ENCODE measurements at places on chromosomes 2 and 18.

GRCh38 chr2:75053484-75054112 lies 95.2 kb downstream of the POLE4 start:
- no peak for DNase-seq

DNA sequence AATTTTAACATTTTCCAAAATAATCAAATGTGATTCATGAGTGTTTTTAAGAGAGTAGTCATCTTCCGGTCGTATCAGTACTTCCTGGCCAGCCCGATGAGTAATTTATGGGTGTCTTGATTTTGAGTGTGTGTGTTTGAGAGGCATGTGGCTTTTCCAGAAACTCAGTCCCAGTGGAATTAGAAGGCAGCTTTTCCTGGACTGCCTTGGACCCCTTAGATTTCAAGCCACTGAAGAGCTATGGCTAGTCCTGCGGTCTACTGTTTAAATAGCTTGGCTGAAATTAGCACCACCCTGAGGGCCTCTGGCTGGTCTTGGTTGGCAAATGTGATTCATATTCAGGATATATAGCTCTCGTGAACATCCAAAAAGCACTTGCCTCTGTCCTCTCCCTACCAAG lies 59.4 kb downstream of the HK2 start:
- DNase-seq = no peak

- DNase-seq = no peak
Measured at GRCh38 chr18:9000733-9001132, 101.8 kb upstream of the NDUFV2 start.

DNA sequence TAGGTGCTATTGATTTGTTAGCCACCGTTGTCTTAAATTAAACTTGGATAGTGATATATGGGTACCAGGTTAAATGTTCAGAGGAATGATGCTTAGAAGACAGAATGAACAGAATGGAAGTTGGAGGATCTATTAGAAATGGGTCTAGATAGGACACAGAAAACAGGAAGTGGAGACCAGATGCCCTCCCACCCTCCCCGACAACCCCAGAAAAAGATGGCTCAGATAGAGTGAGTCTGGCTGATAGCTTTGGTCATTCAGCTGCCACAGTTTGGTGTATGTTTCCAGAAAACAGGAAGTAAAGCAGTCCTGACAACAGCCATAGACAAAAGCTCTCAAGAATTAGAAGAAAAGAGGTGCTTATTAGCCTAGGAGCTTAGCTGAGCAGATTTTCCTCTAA lies 71.5 kb upstream of the DSG1 start:
- no peak for DNase-seq

Data from kidney epithelial cell (primary cell).